ENCODE measurements at places on chromosomes 6 and 20. TPM values are rescaled to one million over a fixed set of nuclear protein-coding genes. Genes with fewer than 3 reads are reported as not detected.

Gene BCL2L1
- total RNA-seq = 106 TPM

GRCh38 chr20:24497851-24498250 lies 28.4 kb downstream of the SYNDIG1 start:
- no peak overlapping the region for H3K27ac ChIP-seq
- no peaks in the 10 kb centered on the region for H3K4me1 ChIP-seq
- no peaks in the 10 kb centered on the region for H3K27me3 ChIP-seq
- no peaks in the 10 kb centered on the region for H3K36me3 ChIP-seq

- peak overlapping the region; percentile 74 for H3K4me3 ChIP-seq
- DNase-seq = no peak
- no peaks in the 10 kb centered on the region for H3K27me3 ChIP-seq
- peaks cover 38% of the 10 kb centered on the region for H3K4me1 ChIP-seq
Observed at GRCh38 chr6:26022132-26022472, 59.5 kb downstream of the TRIM38 start.

DNA sequence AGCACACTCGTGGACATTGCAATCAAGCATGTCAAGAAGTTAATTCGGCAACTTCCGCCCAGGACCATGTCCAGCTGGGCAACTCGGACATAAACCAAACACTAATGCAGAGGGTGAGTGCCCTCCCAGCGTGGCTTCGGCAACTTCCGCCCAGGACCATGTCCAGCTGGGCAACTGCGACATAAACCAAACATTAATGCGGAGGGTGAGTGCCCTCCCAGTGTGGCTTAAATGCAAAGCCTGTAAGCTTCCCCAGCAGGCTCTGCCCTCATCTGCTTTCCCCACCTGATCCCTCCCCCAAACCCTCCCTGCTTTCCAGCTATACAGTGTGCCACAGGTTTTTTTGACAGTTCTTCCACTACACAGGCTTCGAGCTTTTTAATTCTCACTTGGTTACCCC lies 143.4 kb downstream of the PXDC1 start:
- no peak overlapping the region for H3K4me3 ChIP-seq
- no peak overlapping the region for H3K27ac ChIP-seq
- peaks cover 29% of the 10 kb centered on the region for H3K4me1 ChIP-seq
- DNase-seq = no peak
- no peaks in the 10 kb centered on the region for H3K36me3 ChIP-seq
- H3K27me3 ChIP-seq = peaks cover 3% of the 10 kb centered on the region

All from suprapubic skin (tissue), 4 donors.